Activated naive CD8-positive, alpha-beta T cell treated with anti-CD3 and anti-CD28 coated beads, Interleukin-2, amount 50 U/mL, for 16 hours (primary cell): ENCODE measurements at places on chromosomes 7 and 10.

GRCh38 chr10:24974976-24975375 is 22.6 kb upstream of the PRTFDC1 start:
- DNase-seq, result no peak

- DNase-seq, result no peak
Observed at GRCh38 chr10:25678666-25679065, 255.4 kb upstream of the MYO3A start.

DNA sequence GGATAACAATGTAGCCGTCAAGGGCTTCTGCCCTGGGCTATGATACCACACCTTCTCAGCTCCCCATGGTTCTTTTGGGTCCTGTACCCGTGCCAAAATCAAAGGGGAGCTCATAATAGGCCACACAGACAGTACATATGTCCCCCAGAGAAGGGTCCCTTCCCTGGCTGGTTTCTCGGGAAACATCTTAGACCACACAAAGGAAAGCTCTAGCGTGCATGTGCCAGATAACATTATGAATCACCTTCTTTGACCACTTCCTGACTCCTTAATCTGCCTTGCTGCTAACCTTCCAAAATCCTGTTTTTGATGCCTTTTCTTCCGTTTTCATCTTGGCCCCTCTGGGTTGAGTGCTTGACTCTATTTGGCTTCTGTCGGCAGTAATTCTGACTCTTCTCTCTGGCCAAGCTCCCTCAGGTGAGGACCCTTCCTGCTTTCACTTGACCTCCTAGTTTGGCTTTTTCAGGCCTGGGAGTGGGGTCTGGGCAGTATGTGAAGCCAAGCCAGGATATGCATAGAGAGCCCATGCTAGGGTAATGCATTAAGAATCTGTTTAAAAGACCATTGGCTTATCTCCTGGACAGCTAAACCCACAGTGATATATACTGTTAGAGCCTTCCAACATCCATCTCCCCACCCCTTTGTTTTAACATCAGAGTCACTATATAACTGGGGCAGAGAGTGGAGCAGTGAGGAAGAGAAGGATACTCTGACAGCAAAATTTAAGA is 84.8 kb downstream of the ANLN start:
- no peak for DNase-seq

- DNase-seq, result no peak
Observed at GRCh38 chr7:139893461-139893860, 64.4 kb downstream of the TBXAS1 start.

- no peak for DNase-seq
Observed at GRCh38 chr10:103874730-103875129, 19.4 kb upstream of the SH3PXD2A start.

GRCh38 chr7:125099519-125099918 is 169.9 kb upstream of the POT1 start:
- DNase-seq, result no peak

DNA sequence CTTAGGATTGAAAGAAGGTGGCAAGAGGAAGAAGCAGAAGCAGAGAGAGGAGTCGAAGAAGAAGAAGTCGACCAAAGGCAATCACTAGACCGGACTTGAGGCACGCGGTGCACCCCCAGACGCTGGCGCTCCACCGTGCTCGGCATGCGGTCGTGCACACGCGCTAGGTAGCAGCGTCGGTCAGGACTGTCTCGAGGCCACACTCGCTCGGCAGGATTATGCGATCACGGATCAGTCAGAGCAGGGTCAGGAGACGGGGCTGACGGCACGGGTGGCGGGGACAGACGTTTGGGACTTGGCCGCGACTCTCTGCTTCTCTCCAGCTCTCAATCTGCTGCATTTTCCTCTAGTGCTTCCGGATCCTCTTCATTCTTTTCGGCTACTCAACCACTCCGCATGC is 79.2 kb downstream of the DNAJB6 start:
- DNase-seq, result no peak

DNA sequence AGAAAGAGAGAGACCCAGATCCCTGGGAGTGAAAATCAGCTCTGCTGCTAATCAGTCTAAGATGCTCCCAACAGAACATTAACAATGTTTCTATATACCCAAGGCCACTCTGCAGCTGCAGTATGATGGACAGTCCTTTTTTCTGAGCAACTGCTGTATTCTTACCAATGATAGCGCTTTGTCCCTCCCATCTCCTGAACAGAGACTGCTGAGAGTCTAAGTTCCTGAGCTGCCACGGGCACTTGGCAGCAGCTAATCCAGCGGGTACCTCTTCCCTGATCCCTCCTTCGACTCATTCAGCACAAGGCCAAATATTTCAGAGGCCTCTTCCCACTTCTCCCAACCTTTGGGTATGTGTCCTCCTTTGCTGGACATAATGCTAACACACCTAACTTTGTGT is 7.7 kb downstream of the CPVL start:
- DNase-seq, result no peak

GRCh38 chr10:122237331-122237990 is 33.6 kb upstream of the BTBD16 start:
- DNase-seq, result no peak

GRCh38 chr7:136914016-136914415 is 45.6 kb downstream of the CHRM2 start:
- DNase-seq, result no peak

DNA sequence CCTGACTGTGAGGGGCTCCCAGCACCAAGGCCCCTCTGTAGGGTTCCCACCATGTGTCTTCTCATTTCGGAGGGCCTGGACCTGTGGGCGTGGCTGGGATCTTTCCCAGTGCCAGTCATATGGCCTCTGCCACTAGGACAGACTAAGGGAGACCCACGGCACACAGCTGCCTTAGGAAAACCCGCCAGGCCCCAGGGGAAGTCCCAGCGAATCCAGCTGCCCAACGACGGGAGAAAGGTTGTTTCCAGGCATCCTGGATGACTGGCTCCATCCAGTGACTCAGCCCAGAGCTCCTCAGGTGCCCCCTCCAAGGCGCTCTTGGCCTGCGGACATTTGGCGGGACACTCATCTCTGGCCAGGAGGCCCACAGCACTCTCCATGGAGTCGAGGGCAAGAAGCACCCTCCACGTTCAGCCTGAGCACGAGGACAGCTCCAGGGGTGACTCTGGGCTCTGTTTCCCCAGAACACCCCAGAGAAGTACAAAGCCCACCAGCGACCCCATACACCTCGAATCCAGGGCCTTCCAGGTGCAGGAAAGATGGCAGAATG is 39.9 kb downstream of the PWWP2B start:
- DNase-seq, result no peak

DNA sequence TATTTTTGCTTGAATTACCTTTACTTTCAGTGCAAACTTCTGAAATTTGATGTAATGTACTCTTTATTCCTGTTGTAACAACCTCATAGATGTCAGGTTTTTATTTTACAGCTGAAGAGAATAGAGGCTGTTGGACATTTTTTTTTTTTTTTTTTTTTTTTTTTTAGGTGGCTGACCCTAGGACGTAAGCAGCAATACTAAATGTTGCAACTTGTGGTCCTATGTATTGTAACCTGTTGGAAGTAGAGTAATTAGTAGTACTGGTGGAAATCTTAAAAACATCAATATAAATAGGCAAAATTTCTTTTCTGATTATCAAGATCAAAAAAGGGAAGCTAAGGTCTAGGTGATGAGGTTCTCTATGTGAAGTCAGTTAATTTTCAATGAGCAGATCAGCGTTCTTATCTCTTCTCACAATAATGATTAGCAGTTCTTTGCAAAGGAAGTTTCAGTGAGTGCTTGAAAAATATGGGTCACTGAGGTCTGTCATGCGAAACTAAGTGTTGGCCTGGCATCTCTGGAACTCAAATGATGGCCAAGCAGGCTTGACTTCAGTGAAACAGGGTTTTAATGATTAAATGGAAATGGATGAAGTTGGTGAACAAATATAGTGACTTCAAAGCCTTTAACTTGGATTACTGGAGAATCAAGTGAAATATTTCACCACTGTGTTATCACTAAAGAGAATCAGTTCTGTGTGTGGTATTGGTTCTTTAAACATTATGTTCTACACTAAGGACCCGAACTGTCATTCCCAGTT is 42.7 kb downstream of the BICC1 start:
- DNase-seq, result no peak

GRCh38 chr10:8312781-8313180 is 258.3 kb downstream of the GATA3 start:
- no peak for DNase-seq

- no peak for DNase-seq
Observed at GRCh38 chr7:28029051-28029450, 151.5 kb downstream of the JAZF1 start.

GRCh38 chr10:121262774-121263430 is 335.3 kb downstream of the FGFR2 start:
- DNase-seq, result no peak

DNA sequence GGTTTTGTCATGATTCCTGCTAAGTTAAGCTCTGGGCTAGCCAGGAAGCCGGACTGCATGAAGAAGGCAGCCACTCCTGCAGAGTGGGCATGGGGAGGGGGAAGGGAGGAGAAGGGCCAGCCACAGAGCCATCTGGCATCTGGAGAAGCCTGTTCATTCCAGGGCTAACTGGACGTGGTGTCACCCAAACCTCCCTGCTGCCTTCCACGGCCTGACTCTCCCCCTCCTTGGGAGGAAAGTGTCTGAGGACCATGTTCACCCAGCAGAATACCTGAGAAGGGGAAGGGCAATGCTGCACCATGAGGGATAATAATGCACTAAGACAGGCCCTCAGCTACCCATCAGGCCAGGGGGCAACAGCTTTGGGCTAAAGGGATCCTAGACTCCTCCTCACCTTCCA is 15.4 kb downstream of the AQP1 start:
- no peak for DNase-seq

DNA sequence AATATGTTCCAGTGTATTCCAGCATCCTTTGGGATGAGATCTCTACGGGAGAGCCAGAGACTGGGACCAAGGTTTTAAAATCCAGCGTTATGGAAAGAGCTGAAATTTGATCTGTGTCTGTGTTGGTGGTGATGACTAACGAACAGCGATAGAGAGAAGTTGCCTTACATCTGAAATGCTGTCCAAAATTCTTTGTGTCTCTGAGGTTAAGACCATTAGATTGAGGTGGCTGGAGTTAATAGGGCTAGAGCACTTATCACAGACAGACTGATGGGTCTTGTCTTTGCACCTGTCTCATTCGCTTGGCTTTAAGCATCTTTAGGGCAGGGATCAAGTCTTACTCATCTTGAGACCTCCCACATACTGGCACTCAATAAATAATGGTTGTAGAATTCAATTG is 41.0 kb upstream of the RAPGEF5 start:
- DNase-seq, result no peak

DNA sequence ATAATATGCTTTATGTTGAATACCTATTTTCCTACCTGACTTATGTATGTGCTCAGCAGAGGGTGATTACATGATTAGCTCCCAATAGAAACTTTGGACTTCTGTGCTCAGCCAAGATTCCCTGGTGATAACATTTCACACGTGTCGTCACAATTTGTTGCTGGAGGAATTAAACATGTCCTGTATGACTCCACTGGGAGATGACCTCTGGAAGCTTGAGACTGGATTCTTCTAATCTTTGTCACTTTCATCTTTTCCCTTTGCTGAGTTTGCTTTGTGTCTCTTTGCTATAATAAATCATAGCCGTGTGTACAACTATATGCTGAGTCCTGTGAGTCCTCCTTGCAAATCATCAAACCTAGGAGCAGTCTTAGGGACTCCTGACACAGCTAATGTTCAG is 120.9 kb upstream of the LRRTM3 start:
- no peak for DNase-seq
